ENCODE measurements at places on chromosomes 1 and 21.

- no peak for DNase-seq
Observed at GRCh38 chr1:178451529-178451928, 45.2 kb downstream of the CLEC20A start.

DNA sequence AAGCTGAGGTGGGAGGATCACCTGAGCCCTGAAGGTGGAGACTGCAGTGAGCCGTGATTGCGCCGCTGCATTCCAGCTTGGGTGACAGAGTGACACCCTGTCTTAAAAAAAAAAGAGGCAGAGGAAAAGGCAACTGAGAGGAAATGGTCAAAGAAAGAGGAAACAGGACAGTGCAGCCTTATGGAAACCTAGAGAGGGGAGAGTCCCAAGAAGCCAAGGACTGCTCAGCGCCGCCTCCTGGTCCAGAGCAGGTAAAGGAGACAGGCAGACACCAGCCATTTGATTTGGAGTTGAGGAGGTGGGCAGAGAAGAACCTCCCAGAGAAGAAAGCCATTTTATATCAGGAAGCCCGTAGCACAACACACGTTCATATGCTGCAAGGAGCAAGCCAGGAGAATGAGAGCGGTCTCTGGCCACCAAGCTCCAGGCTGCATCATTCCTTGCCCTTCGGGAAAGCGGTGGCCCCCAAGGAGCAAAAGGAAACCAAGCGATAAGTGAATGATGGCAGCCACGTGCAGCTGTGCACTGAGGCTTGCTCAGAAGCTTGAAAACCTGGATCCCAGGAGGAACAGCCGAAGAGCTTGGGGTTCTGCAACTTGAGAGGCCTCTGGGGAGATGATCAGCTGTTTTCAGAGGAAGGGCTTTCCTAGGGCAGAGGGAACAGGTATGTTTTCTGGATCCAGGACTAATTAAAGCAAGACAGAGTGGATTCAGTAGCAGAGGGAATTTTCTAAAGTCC, 33.7 kb downstream of the LRRC42 start:
- no peak for DNase-seq

DNA sequence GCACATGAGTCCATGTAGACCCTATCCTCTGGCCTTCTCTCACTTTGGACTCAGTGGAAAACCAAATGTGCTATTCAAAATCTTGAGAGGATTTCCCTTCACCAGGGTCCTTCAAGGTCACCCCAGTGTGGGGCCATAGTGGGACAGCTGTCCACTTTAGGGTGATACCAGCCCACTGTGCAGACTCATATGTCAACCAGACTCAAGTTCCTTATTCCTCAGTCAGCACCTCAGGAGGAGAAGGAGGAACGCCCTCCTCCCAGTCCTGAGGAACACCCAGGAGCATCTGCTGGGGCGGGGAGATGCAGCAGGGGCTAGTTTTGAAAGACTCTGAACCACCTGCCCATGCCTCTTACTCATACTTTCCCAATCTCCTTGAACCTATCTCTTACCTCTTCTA, 340.9 kb downstream of the MATN1 start:
- DNase-seq: no peak

- DNase-seq: no peak
Observed at GRCh38 chr21:27802816-27803475, 836.1 kb upstream of the ADAMTS5 start.

DNA sequence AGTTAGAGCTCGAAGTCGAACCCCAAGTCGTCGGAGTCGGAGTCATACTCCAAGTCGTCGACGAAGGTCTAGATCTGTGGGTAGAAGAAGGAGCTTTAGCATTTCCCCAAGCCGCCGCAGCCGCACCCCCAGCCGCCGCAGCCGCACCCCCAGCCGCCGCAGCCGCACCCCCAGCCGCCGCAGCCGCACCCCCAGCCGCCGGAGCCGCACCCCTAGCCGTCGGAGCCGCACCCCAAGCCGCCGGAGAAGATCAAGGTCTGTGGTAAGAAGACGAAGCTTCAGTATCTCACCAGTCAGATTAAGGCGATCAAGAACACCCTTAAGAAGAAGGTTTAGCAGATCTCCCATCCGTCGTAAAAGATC, 12.1 kb downstream of the SON start:
- DNase-seq: no peak

- DNase-seq: no peak
Observed at GRCh38 chr1:228315945-228316588, 90.6 kb downstream of the TRIM11 start.

DNA sequence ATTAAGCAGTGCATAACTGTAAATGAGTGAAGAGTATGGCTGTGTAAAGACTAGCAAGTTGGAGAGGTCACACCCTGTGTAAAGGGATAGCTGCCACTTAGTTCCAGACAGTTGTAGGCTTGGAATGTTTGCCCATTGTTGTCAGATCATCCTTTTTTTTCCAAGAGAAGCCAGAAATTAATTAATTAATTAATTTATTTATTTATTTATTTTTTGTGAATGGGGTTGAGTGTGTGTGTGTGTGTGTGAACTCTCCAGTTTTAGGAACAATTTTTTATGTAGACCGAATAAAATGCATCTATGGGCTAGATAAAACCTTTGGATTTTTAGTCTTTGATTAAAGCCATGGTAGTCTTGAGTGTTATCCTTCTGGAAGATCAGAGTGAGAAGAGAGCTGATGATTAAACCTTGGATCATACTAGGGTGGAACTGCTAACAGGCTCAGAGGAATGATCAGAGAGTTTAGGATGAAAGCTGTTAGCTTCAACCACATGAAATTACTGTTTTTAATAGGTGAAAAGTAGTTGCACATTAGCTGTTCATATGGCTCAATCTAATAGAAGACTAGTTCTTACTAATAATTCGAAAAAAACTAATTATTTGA, 58.4 kb downstream of the OSBPL9 start:
- DNase-seq: no peak

GRCh38 chr1:21909787-21910503, 27.2 kb downstream of the HSPG2 start:
- no peak for DNase-seq

DNA sequence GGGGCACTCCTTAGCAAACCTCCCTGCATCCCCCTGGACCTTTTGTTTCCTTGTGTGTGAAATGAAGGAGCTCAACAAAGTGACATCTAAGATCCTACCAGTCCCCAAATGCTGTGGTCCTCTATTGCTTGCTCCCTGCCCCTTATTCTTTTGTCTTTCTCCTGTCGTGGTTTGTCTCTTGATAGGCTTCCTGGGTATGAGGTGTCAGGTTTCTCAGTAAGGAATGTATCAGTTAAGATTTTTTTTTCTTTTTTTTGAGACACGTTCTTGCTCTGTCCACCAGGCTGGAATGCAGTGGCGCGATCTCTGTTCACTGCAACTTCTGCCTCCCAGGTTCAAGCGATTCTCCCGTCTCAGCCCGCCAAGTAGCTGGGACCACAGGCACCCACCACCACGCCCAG, 16.8 kb downstream of the CNIH3 start:
- no peak for DNase-seq

DNA sequence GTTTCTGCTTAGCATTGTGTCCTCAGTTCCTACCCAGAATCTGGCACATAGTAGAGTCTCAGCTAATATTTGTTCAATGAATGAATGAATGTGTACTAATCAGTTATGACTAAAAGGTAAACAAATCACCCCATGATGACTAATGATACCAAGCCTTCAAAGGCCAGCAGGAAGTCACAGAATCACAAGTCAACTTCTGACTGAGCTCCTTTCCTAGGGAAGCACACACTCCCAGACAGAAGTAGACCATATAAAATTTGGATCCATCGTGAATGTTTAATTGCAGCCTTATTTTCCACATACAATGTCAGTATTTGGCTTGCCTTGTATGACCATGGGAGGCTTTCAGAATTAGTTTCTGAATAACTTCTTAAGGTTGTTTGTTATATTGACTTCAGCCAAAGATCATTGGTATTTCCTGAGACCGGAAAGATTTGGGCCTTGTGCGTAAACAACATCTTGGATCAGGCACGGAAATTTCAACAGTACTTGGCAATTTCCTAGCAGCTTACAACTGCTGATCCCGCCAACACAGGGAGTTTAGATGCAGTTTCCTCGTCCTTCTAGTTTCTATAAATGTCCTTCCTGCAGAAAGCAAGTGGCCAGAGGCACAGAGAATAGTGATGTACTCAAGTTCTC, 185.9 kb upstream of the ATP1B1 start:
- DNase-seq: no peak

- no peak for DNase-seq
Observed at GRCh38 chr1:23869051-23869450, 961 bp upstream of the FUCA1 start.

DNA sequence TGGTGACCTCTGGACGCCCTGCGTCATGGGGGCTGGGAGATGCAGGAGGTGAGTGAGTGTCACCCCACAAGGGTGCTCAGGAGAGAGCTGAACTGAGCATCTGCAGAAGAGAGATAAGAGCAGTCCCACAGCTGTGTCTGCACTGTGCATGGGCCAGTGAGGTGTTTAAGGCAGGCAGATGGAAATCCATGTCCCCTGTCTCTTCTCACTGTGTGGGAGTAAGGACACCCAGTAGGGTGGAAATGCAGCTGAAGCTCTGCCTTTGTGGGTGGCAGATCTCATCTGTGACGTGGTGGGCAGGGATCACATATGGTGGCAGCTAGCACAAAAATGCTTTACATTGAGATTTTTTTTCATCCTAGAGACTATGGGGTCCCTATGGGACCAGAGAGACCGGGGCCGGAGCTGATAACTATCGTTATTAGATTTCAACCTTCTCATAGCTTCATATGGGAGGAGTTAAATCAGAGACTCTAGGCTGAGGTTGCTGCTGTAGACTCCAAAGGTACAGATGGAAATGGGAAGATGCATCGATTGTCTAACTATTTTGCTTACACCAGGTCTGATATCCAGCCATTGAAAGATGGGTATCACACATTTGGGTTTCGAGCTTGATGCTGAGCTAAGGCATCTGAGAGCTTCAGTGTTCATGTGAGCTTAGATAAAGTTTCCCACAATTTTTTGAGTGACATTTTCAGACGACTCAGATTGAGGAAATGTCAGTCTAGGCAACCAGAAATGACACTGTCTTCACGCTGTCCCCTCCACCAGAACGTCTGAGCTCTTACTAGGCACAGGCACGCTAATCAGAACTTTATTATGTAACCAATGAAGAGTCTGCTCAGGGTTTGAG, 65.3 kb upstream of the PSEN2 start:
- DNase-seq: no peak

Measured in smooth muscle cell of the brain vasculature (primary cell).